CD4-positive, alpha-beta T cell treated with Interleukin-4 for 1 hour (primary cell): ENCODE measurements at places on chromosomes 6 and 20.
A peak's percentile ranks its signal among the peaks of the same experiment; 100 is the strongest.

DNA sequence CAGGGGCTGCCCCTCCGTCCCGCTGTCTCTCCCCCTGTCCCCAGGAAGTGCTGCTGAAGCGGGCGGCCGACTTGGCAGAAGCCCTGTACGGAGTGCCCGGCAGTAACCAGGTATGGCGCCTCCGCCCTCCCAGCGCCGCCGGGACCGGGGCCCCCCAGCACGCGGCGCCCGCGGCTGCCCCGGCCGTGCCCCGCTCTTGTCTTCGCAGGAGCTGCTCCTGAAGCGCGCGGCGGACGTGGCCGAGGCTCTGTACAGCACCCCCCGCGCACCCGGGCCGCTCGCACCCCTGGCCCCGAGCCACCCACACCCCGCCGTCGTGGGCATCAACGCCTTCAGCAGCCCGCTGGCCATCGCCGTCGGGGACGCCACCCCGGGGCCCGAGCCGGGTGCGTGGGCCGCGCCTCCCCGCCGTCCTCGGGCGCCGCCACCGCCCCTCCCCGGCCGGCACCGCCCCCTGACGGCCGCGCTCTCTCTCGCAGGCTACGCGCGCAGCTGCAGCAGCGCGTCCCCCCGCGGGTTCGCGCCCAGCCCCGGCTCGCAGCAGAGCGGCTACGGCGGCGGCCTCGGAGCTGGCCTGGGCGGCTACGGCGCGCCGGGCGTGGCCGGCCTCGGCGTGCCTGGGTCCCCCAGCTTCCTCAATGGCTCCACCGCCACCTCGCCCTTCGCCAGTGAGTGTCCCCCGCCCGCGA lies 48.4 kb downstream of the CPXM1 start:
- peak; percentile 61 for DNase-seq

DNA sequence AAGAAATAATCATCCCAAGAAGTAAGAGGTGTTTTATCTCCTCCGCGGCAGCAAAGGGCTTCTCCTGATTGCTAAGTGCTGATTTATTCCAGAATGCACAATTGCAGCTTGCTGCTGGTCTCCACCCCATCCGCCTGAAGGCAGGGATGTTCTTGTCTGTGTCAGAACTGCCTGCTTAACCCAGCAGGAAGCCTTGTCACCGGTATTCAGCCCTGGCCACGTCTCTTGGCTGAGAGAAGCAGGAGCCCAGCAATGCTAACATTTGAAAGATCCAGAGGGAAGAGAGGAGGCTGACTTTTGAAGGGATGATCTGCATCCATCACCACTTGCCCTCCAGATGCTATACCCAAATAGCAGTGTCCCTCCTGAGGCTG lies 4.2 kb downstream of the SCML4 start:
- peak; percentile 43 for DNase-seq

GRCh38 chr6:34302929-34303328 lies 54.1 kb upstream of the SMIM29 start:
- no peak for DNase-seq

- no peak for DNase-seq
These were observed 22.6 kb downstream of the RSPH3 start for GRCh38 chr6:158977382-158977781.

DNA sequence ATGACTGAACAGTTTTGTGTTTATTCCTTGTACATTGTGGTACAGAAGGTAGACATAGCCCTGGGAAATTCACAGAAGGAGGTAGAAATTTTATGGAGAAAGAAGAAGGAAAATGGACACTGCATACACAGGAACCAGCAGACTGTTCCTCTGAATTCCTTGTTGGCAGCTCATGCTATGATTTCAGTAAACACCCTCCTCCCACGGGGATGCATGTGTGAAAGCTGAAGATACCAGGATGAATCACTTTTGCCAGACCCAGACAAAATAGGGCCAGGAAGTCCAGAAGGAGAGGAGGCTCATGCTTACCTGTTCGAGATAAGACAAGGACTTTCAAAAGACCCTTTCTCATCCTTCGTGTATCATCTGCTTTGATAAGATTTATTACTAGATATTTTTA lies 110.3 kb upstream of the GGTLC1 start:
- no peak for DNase-seq

DNA sequence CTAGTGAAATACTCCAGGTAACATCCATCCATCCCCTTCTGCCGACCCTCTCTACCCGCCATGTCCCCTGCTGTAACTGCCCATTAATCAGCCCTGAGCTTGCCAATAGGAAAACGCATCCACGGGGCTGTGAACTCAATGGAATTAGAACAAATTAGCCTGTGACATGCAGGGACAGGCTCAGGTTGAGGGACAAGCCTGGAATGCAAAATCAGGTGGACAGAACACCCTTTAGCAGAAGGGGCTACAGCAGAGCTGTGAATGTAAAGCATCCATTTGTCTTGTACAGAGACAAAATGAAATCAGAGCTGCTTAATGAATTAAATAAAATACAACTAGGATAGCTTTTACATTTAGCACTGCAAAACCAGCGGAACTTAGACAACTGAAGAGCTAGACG lies 187.3 kb upstream of the SASH1 start:
- DNase-seq: no peak

DNA sequence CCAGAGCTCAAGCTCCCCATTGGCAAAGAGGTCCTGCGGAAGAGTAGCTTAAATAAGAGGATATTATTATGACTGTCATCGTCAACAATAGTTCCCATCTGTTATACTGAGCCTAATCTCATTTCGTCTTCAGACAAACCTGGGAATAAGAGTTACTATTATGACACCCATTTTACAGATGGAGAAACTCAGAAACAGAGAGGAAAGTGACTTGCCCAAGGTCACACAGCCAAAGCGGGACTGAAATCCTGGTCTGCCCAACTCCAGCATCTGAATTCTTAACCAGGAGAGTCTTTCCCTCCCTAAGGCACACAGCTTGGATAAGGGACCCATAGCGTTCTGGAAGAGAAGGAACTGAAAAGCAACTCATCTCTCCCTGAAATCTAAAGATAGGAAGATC lies 23.4 kb downstream of the PTGIS start:
- no peak for DNase-seq

GRCh38 chr6:13589801-13590200 lies 15.4 kb downstream of the SIRT5 start:
- DNase-seq: no peak

DNA sequence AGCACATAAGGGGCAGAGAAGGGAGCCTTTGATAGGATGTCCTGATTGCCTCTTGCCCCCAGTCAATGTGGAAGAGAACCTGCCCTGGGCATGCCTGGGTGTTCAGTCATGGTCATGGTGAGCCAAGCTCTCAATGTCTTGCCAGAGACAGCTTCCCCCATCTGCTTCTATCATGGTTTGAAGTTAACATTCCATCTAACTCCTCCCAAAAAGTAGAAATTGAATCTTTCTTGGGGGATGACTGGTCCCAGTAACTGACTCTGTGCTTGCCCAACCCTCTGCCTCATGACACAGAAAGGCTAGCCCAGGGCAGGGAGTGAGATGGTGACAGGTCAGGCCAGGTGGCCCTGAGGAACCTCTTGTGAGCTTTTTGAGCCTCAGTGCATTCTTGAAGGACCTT lies 60.1 kb downstream of the ADTRP start:
- DNase-seq: no peak

DNA sequence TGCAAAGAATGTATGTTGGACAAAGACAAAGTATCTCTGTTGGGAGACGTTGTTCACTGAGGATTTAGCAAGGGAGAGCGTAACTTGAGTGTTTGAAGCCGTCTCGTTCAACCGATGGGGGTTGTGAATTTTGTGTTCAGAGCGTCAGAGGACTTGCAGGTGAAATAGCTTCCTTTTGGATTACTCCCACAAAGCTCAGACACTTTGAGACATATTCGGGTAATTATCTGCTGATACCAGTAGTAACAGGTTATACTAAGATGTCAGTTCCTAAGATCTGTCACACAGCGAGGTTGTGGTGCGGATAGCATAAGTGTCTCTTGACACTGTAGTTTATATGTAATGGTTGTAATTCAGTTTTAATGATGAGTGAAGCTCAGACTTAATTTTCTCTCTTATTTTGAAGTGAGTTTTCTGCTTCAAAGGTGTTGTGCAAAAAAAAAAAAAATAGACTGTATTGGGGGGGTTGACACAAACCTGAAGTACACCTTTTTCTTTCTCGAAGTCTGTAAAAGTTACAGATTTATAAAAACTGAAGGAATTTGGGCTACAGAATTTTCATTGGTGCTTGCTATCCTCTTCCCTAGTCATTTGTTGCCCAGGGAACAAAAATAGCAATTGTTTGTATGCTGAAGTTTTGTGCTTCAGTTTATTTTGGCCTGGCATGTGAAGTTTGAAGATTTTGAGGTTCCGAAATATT lies 1.7 kb downstream of the ASXL1 start:
- peak; percentile 43 for DNase-seq

GRCh38 chr6:4017834-4018170 lies 61.1 kb downstream of the FAM217A start:
- no peak for DNase-seq

DNA sequence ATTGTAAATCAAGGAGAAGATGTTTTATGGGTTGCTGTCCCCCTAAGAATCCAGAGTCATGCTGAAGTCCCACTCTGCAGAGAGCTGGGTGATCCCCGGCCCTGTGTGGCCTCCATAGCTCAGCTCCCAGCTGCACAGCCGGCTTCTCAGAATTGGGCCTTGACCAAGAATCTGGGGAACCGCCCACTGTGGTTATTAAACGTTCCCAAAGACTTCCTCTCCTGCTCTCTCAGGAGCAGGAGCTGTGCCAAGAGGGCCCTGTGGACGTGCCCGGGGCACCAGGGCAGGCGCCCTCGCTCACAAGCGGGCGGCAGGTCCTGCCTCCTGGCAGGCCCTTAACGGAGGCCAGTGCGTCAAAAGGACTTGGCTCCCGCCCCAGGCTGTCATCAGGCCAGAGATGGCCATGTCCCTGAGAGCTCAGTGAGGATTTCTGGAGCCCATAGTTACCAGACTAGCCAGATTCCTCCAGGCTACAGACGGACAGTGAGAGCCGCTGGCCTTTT lies 30.4 kb downstream of the ZC3H12D start:
- DNase-seq: no peak

DNA sequence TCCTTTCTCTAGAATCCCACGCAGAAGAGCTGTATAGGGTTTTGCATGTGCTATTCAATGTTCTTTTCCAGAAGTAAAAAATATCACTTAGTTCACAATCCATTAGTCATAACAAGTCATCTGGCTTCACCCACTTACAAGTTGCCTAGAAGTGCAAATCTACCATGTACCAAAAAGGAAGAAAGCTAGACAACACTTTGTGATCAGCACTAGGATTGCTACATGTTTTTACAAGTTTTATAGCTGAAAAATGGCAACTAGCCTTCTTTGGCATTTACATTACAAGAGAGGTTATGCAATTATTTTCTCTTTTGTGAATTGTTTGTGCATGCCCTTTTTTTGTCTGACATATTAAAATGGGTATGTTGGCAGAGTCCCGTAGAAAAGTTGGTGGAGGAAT lies 85.6 kb upstream of the PTPRK start:
- DNase-seq: no peak

- DNase-seq: no peak
These were observed 210.4 kb upstream of the PHACTR1 start for GRCh38 chr6:12506159-12506558.

DNA sequence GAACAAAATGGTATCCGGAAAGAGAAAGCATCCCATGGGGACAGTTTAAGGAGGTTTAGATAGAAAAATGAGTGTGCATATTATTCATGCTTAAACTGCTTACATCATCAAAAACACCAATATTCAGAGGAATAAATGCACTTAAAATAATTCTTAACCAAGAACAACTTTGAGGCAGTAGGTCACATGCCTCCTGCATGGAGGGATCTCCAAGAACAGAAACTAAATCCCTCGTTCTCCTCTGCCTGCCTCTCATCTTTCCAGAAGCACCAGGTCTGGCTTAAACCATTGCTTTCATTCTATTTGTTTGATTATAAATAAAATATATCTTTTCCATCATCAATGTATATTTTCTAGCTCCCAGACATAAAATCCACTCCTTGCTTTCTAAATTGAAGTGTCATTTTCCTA lies 103.5 kb upstream of the QKI start:
- no peak for DNase-seq

- DNase-seq: peak; percentile 70
These were observed 33.4 kb upstream of the AAR2 start for GRCh38 chr20:36202891-36203338.

GRCh38 chr6:11552442-11552841 lies 14.9 kb downstream of the TMEM170B start:
- DNase-seq: no peak

- no peak for DNase-seq
These were observed 60.7 kb downstream of the BMP7 start for GRCh38 chr20:57205606-57206219.

DNA sequence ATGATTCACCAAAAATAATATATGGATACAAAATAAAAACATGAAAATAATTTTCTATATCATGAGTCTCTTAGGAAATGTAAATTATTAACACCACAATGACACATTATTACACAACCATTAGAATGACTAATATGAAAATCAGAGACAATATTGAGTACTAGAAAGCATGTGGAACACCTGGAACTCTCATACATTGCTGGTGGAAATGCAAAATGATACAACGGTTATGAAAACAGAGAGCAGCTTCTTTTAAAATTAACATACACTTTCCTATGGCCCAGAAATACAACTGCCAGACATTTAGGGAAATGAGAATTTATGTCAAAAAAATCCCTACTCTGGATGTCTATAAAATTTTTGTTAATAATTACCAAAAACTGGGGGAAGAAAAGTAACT lies 853.3 kb upstream of the MAN1A1 start:
- DNase-seq: no peak

- DNase-seq: no peak
These were observed 35.1 kb downstream of the RRBP1 start for GRCh38 chr20:17646961-17647301.

GRCh38 chr6:558959-559358 lies 97.9 kb downstream of the HUS1B start:
- DNase-seq: no peak

GRCh38 chr6:88588938-88589337 lies 374.5 kb downstream of the RNGTT start:
- DNase-seq: no peak

DNA sequence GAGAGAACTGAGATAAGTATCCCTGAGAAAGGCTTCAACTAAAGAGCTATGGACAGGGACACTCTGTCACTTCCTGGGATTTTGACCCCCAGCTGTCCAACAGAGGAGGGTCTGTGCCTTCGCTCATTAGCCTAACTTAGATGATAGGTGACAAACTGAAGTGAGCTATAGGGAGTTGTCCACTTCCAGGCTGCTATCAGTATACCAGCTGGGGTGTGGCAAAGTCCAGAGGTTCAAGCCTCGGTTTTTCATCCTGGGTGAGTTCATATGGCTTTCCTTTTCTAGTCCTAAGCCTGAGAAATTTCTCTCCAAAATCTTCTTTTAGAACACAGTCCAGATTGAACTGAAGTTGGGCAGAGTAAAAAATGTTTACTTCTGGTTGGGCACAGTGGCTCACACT lies 5.9 kb upstream of the PAQR8 start:
- no peak for DNase-seq
